Esophagus squamous epithelium (tissue), 5 donors: ENCODE measurements at places on chromosomes 11 and 22.

DNA sequence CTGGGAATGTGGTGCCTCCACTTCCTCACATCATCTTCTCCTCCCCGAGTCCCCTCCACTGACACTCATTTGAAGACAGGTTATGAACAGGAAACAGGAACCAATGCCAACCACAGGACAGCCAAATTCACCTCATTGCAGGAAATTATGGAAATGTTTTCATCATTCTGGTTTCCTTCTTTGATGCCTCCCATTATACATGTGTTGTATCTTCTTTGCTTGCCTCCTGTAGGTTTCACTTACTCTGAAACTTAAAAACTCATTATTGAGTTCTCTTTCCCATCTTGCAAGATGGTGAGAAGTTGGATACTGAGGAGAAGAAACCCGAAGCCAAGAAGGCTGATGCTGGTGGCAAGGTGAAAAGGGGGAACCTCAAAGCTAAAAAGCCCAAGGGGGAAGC is 108.5 kb downstream of the PHF21B start:
- DNase-seq: no peak

DNA sequence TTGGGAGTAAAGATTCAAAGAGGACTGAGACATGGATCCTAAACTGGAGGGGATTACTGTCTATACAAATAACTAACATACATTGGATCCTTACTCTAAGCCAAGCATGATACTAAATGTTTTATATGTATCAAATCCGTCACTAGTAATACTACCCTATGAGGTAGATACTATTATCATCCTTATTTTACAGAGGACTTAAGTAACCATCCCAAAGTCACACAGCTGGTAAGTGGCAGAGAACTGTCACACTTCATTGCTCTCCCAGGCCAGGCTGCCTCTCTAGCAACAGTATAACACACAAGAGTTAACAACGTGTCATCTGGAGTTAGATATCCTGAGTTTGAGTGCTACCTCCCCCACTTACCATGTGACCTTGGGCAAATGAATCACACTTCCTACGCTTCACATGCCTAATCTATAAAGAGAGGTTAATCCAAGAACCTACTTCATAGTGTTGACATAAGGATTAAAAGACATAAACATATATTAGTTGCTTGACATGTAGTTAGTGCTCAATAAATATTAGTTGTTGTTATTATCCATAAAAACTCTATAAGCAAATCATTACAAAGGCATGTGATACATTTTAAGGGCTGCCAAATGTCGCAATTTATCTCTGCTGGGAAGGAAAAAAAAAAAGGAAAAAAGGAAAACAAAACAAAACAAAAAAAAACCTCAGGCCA is 33.8 kb upstream of the SPON1 start:
- DNase-seq: no peak

DNA sequence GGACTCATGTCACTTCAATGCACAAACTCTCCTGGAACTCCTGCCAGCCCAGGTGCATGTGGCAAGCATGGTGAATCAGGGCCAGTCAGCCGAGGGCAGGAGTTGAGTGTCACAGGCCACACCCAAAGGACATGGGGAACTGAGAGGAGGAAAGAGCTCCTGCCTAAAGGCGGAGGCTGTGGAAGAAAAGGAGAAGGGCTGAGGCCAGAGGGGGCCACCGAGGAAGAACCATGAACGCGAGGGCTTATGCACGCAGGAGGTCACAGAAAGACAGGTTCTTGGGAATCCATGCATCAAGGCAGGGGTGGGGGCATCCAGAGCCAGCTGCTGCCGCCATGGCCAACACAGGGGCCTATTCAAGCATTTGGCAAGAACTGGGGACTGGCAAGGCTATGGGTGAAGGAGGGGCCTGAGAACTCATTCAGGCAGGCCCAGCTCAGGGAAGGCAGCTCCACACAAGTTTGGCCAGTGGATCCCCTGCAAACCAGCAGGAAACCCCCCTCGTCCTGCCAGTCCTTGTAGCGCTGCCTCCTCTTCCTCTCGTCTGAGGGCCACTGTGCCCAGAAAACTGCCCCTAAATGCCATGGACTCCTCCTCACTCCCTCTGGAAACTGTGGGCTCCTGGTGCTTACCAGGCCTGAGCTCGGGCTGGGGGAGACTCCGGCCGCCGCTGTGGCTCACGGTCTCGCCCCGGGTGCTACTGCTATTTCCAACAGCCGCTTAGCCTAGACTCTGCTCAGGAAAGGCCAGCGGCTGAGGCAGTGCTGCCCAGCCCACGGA is 15.4 kb downstream of the PPM1F start:
- no peak for DNase-seq

GRCh38 chr11:71269603-71270511 is 17.5 kb upstream of the SHANK2 start:
- DNase-seq: no peak

GRCh38 chr11:65625628-65626342 is 10.2 kb downstream of the PCNX3 start:
- no peak for DNase-seq

DNA sequence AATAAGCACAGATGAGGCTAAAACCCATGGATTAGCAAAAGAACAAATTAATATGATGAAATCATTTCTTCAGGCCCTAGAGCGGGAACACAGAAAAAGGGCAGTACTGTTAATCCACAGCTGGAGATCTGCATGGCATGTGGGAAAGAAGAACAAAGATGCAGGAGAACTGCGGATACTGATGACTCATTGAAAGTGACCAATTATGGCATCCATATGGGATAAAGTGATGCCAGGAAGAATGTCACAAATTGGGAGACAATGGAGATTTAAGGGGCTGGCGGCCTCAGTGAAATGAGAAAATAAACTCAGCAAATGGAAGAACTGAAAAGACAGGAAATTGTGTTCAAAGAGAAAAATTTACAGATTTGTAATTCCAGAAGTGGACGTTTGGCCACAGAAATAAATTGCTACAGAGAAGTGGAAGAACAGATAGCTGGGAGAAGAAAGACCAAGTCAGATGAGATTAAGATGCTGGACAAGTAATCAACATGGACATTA is 39.4 kb downstream of the SIK3 start:
- no peak for DNase-seq

DNA sequence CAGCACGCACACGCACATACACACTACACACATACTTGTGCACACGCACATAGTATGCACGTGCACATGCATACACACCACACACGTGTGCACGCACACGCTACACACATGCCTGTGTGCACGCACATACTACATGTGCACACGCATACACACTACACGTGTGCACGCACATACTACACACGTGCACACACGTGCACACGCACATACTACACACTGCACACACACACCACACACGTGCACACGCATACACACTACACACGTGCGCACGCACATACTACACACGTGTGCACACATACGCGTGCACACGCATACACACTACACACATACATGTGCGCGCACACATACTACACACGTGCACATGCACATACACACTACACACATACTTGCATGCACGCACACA is 19.7 kb upstream of the ARHGAP8 start:
- no peak for DNase-seq

DNA sequence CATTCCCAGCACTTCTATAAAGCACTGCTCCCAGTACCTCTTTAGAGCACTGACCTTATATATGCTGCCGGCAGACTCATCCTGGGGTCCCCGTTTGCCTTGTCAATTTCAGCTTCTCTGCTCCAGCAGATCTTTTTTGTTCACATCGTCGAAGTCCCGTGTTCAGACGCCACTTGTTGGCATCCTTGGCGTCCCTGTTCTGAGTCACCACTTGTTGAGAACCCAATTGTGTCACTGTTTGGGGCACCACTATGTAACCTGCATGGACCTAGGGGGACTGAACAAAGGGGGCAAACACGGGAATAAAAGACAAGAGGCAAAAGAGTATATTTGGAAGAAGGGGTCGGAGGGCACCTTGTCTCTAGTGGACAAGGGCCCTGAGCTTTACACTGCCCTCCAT is 25.5 kb downstream of the OR10A6 start:
- no peak for DNase-seq

DNA sequence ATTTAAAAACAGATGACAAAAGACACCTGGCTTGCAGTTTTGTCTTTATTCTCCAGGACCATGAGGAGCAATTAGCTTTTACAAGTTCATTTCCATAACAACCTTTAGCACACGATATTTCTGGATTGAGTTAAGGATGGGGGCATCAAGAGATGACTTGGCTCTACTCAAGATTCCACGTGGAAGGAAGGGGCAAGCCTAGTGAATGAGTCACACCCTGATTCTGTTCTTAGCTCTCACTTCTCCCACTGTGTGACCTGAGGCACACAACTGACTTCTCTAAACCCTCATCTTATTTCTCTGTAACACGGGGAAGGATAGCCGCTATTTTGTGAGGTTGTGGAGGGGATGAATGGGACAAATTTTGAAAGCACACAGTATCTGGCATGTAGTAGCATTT is 185.5 kb downstream of the KIRREL3 start:
- DNase-seq: no peak

DNA sequence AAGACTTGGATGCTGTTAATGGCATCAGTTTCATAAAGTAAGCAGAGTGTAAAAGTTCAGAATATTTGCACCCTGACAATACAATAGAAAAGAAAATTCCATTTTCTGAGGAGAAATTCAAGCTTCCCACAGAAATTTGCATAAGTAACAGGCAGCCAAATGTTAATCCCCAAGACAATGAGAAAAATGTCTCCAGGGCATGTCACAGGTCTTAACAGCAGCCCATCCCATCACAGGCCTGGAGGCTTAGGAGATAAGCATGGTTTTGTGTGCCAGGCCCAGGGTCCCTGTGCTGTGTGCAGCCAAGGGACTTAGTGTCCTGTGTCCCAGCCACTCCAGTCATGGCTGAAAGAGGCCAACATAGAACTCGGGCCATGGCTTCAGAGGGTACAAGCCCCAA is 347.6 kb downstream of the LUZP2 start:
- no peak for DNase-seq

DNA sequence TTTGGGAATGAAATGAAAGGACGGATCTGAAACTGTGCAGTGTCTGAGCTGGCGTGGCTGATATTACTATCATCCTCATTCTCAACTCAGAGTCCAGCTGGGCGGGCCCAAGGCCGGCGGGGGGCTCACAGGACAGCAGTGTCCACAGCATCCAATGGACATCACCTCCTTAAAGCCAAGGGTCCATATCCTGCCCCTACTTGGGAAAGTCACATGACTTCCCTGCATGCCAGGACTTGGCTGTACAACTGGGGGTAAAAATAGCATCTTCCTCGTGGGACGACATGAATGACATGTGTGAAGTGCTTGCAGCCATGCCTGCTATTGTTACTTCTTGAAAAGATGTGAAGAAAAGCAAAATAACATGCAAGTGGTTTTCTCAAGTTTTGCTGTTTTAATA is 82.3 kb downstream of the TRMU start:
- no peak for DNase-seq

GRCh38 chr11:100920593-100920992 is 209.0 kb downstream of the PGR start:
- no peak for DNase-seq

DNA sequence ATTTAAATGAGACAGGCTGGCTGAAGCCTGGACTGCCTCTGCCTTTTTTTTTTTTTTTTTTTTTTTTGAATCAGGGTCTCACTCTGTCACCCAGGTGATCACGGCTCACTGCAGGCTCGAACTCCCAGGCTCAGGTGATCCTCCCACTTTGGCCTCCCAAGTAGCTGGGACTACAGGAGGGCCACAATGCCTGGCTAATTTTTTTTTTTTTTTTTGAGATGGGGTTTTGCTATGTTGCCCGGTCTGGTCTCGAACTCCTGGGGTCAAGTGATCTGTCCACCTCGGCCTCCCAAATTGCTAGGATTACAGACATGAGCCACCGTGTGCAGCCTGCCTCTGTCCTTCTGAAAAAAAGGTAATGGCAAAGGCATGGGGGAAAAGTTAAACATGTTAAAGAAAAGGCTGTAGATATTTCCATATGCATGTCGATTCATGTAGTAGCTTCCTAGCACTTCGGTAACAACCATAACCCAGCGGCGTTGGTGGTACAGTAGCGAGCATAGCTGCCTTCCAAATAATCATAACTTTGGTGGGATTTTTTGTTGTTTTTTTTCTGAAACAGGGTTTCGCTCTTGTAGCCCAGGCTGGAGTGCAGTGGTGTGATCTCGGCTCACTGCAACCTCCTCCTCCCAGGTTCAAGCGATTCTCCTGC is 48.8 kb downstream of the MCHR1 start:
- no peak for DNase-seq

DNA sequence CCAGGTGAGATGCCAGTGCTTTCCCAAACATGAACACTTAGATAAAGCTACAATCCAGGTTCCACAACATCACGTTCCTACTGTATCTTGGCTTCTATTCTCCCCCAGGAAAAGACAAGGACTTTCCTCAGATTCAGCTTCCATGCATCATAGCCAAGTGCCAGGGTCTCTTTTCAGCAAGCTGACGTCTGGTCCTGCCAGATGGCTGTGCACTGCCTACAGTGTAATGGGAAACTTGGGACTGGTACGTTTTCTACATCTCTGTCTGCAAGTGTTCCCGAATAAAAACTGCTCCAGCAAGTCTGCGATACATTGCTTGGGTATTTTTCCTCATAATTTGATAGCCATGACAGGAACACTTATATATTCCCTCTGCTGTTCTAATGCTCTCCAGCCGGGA is 412.5 kb downstream of the FAM181B start:
- DNase-seq: no peak

- no peak for DNase-seq
Measured at GRCh38 chr11:30436801-30437200, 113.9 kb downstream of the ARL14EP start.

DNA sequence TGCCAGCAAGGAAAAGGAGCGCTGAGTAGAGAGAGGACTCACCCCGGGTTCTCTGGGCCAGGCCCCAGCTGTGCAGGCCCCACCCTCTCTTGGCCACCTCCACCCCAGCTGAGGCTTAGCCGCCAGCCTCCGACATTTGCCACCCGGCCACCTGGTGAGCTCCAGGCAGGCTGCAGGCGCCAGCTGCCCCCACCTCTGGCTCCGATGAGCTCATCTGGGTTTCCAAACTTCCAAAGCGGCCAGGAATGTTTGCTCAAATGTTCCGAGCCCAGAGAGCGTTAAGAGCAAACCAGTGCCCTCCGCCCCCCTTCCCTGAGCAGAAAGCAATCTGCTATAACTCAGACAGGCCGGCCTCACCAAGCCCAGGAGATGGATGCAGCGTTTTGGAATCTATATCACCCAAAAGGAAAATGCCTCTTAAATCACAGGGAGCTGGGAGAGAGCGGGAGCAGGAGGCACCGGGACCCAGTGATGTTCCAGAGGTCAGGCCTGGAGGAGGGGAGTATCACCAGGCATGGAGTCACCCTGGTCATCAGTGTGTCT is 9.1 kb upstream of the MN1 start:
- DNase-seq: no peak
